ENCODE measurements at places on chromosomes 7 and 10. TPM values are rescaled to one million over a fixed set of nuclear protein-coding genes. Genes with fewer than 3 reads are reported as not detected.
A peak's percentile ranks its signal among the peaks of the same experiment; 100 is the strongest.

The MMD2 gene
- total RNA-seq = not detected

The FXYD4 gene
- not detected for total RNA-seq

- no peak for DNase-seq
These were observed 9.3 kb upstream of the CHCHD1 start for GRCh38 chr10:73772281-73773151.

- no peak for DNase-seq
These were observed 26.6 kb downstream of the INSIG1 start for GRCh38 chr7:155324012-155324917.

The WNT8B gene
- total RNA-seq = 0.07 TPM

- DNase-seq = no peak
These were observed 31.9 kb downstream of the ADCY1 start for GRCh38 chr7:45606050-45606449.

- no peak for DNase-seq
These were observed 15.5 kb upstream of the KIF20B start for GRCh38 chr10:89685936-89686335.

- DNase-seq = no peak
These were observed 107.2 kb downstream of the SPDYE5 start for GRCh38 chr7:75599244-75599781.

The IFIT3 gene
- 14.8 TPM for total RNA-seq

DNA sequence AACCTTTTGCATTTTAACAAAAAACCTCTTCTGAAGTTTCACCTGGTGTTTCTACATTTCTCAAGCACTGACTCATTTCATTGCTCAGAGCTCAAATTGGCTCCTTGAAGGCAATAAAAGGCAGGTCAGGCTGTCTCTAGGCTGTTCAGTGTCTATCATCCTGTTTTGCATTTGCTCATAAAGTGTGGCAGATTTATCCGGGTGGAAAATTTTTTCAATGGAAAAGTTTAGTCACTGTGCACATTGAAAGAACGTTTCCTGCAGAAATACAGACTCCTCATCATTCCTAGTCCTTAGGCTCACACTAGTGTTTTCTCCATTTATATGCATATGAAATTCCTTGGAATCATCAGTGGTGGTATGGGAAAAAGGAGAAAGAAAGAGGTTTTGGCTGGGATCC is 114.2 kb upstream of the DGKB start:
- peak; percentile 70 for DNase-seq

The ELFN1 gene
- 0.71 TPM for total RNA-seq

- DNase-seq = no peak
These were observed 76.1 kb downstream of the LRRC17 start for GRCh38 chr7:102988631-102989560.

The LRRD1 gene
- not detected for total RNA-seq

- no peak for DNase-seq
These were observed 33.9 kb downstream of the MALSU1 start for GRCh38 chr7:23332910-23333612.

- no peak for DNase-seq
These were observed 81.7 kb upstream of the NFE2L3 start for GRCh38 chr7:26070290-26070689.

DNA sequence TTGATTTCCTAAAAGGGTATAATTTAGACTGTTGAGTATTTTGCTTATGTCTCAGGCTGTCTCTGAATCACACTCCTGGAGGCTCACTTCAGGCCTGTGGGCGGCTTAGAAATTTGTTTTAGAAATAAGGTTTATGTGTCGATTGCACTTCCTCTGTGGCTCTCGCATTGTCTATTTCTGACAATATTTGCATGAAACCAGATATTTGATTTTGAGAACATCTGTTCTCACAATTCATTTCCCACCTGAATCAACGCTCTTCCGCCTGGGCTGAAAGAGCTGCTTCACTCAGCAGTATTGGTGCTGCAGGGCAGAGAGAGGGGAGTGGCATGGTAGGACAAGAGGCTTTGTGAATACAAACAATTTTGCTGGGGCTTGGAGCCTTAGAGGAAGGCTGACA is 262.0 kb downstream of the ADRA2A start:
- DNase-seq = no peak

The MYL10 gene
- not detected for total RNA-seq

- DNase-seq = no peak
These were observed 145.7 kb downstream of the C10orf105 start for GRCh38 chr10:71573562-71574518.

DNA sequence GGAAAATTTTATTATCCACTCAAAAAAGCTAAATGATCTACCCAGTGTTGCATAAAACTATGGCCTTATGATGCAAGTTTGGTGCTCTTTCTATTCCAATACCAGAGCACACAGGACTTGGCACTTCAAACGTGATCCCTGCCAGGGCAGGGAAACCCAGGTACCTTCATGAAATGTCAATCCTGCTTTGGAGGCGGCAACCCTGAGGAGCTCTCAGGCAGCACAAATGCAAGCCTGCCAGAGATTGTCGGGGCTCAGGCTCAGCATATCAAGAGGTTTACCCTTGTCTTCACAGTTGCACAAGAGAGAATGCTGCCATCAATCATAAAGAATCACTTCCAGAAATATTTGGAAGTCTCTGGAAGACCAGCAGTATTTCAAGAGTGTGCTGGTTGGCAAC is 151.5 kb downstream of the GLI3 start:
- DNase-seq = no peak

Measured in kidney epithelial cell (primary cell).